ENCODE measurements at places on chromosomes 12 and 14. TPM values are rescaled to one million over a fixed set of nuclear protein-coding genes. Genes with fewer than 3 reads are reported as not detected.

The KRR1 gene
- total RNA-seq: 8.9 TPM

The PTCSC3 gene
- not detected for total RNA-seq

The ADAMTS20 gene
- total RNA-seq: 0.52 TPM

The ERP27 gene
- total RNA-seq: not detected

The ACOT4 gene
- 0.52 TPM for total RNA-seq

The GAPDH gene
- 5,507 TPM for total RNA-seq

The SMIM41 gene
- total RNA-seq: not detected

The A2M gene
- total RNA-seq: 244 TPM

The STYK1 gene
- total RNA-seq: not detected

The REM2 gene
- under 0.01 TPM for total RNA-seq

The CAPZA3 gene
- total RNA-seq: not detected

The SPSB2 gene
- total RNA-seq: 3.1 TPM

The EML1 gene
- total RNA-seq: 37.6 TPM

The KITLG gene
- 14.6 TPM for total RNA-seq

The KCNMB4 gene
- 6.3 TPM for total RNA-seq

The SYNDIG1L gene
- under 0.01 TPM for total RNA-seq

The NKX2-1 gene
- total RNA-seq: not detected

The PPM1H gene
- 4.2 TPM for total RNA-seq

The ZNF84 gene
- 20.9 TPM for total RNA-seq

The GLIPR1L1 gene
- total RNA-seq: not detected

The RPGRIP1 gene
- not detected for total RNA-seq

The BLOC1S1 gene
- total RNA-seq: 42.3 TPM

The GDF3 gene
- 1.0 TPM for total RNA-seq

The DNAAF2 gene
- 5.7 TPM for total RNA-seq

The GPX2 gene
- total RNA-seq: not detected

The LRTM2 gene
- total RNA-seq: not detected

The LTBR gene
- 11.0 TPM for total RNA-seq

The PPM1A gene
- total RNA-seq: 36.0 TPM

The CSRP2 gene
- 20.4 TPM for total RNA-seq

The KCNH3 gene
- 0.52 TPM for total RNA-seq

The PLEKHD1 gene
- under 0.01 TPM for total RNA-seq

The KLHL42 gene
- 13.6 TPM for total RNA-seq

The NFE2 gene
- 5.2 TPM for total RNA-seq

The TOMM20L gene
- total RNA-seq: not detected

The KRT75 gene
- total RNA-seq: not detected

The PDE3A gene
- total RNA-seq: 18.3 TPM

The RNF212B gene
- not detected for total RNA-seq

The PTGER2 gene
- 1.6 TPM for total RNA-seq

The KRT82 gene
- not detected for total RNA-seq

The GALNT16 gene
- 8.4 TPM for total RNA-seq

The KLRC4 gene
- total RNA-seq: not detected

The IQSEC3 gene
- 1.0 TPM for total RNA-seq

The ZNF268 gene
- total RNA-seq: 15.7 TPM

The VRTN gene
- not detected for total RNA-seq

The SLC25A21 gene
- total RNA-seq: 2.1 TPM

The PTHLH gene
- total RNA-seq: 0.52 TPM

The TMCC3 gene
- 16.7 TPM for total RNA-seq

The TMPRSS12 gene
- not detected for total RNA-seq

The C12orf50 gene
- total RNA-seq: not detected

The VASH1 gene
- 24.0 TPM for total RNA-seq

The CATSPERB gene
- 2.1 TPM for total RNA-seq

The GLT1D1 gene
- total RNA-seq: 0.52 TPM

The MIP gene
- total RNA-seq: not detected

The C14orf132 gene
- total RNA-seq: 8.9 TPM

The RBP5 gene
- total RNA-seq: not detected

The HOXC11 gene
- total RNA-seq: 0.52 TPM

The KSR2 gene
- under 0.01 TPM for total RNA-seq

The UNC119B gene
- total RNA-seq: 7.3 TPM

The P2RX2 gene
- not detected for total RNA-seq

All from skeletal muscle tissue (tissue), 5 donors.